Activated CD4-positive, alpha-beta T cell treated with anti-CD3 and anti-CD28 coated beads for 36 hours (primary cell): ENCODE measurements at places on chromosomes 16 and 17. TPM values are rescaled to one million over a fixed set of nuclear protein-coding genes. Genes with fewer than 3 reads are reported as not detected.
A peak's percentile ranks its signal among the peaks of the same experiment; 100 is the strongest.

CUEDC1 gene
- not detected for total RNA-seq

DNA sequence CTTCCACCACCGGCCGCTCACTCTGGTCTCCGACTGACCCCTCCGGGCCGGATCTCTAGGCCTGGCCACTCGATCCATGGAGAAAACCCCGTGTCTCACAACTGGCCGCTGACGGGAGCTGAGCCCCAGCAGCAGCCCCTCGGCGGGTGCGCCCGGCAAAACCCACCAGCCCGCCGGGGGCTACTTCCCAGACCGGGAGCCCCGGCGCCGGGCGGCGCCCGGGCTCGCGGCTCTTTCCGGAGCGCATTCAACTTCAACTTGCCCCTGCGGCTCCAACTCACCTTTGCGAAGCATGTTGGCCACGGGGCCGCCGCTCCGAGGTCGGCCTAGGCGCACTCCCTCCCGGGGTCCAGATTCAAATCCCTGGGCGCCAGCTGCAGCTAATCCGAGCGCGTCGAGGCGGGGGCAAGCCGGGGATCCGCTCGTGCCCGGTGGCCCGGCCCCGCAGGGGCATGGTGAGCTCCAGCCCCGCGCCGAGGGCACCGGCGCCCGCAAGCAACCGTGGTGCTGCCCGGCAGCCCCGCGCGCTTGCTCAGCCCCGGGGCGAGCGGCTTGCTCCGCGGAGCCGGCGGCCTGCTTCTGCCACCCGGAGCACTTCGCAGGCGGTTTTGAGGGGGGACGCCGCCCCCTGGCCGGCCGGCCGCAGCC, 438 bp downstream of the RTN4RL1 start:
- DNase-seq = no peak

DNA sequence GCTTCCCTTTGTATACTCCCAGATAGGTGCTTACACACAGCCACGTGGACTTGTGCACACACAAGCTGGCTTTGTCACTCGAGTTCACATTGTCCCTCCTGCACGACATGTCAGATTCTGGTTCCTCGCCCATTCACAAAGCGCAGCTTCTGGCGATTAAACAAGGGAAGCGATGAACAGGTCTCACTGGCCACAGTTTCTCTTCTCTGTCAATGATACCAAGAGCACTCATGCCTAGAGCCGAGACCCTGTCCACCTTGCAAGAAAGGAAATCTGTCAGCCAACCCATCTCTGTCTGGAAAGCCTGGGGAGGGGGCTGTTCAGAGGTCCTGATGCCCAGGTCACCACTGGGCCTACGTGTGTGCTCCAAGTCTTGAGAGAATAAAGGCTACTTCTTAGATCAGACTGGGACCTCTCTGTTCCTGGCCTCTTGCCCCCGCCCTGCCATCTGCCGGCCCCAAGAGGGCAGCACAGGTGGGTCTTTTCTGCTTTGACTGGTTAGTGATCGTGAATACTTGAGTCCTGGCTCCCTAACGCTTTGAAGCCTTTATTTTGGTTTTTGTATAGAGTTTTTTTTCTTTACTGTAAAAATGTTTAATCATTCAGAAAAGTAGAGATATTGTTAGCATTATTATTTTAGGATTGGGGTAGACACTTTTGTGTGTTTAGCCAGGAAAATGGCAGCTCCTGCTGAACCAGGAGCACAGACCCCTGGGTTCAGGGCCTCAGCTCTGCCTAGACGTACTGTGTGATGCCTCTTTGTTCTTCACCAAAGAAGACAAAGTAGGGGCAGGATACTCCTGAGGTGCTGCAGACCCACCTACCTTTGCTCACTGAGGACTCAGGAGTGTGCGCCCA, 104.7 kb downstream of the MRM1 start:
- peak; percentile 78 for DNase-seq

DNA sequence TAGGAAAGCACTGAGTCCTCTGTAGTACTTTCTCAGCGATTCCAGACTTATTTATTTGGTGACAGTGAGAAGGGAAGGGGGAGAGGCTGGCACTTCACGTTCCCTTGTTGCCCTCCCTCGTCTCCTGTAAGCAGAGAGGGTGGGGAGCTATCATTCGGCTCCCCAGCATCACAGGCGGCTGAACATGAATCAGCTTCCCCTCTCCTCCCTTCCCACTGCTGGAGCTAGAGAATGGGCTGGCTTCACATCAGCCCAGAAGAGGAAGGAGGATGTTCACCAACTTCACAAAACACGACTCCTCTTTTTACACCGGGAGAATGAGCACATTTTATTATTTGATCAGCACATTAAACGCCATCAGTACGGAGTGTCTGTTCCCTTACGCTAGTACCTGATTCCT, 6.7 kb upstream of the CMIP start:
- DNase-seq = no peak

DNA sequence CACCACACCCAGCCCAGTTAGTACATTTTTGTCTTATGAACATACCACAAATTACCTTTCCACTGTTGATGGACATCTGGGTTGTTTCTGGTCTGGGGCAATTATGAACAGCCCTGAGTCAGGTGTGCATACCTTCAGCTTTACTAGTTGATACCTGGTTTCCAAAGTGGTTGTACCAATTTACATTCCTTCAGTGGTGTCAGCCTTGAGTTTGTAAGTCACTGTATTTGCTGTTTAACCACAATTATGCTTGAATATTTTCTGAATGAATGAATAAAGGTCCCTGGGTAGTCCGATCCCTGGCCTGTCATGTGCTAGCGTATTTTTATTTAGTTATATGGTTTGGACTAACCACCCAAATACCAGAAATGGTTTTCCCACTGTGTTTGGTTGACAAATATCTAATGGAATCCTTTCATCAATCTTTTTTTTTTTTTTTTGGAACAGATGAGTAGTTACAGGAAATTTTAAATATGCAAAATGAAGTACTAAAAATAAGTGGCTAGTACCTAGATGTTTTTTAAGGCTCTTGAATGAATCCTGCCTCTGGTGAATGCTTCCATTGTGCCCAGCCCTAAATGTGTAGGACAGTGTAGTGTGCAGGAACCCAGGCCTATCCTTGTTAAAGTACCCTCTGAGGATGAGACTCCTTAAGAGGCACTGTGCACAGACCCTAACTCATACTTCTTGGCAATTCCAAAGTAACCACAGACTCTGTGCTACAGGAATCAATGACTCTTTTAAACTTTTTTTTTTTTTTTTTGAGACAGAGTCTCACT, 3.7 kb downstream of the DUSP14 start:
- no peak for DNase-seq

C1QL1 gene
- 0.37 TPM for total RNA-seq

- DNase-seq = peak; percentile 82
Measured at GRCh38 chr17:56592487-56593085, 913 bp upstream of the NOG start.
